Effector CD4-positive, alpha-beta T cell (primary cell): ENCODE measurements at places on chromosomes 3 and 15.

DNA sequence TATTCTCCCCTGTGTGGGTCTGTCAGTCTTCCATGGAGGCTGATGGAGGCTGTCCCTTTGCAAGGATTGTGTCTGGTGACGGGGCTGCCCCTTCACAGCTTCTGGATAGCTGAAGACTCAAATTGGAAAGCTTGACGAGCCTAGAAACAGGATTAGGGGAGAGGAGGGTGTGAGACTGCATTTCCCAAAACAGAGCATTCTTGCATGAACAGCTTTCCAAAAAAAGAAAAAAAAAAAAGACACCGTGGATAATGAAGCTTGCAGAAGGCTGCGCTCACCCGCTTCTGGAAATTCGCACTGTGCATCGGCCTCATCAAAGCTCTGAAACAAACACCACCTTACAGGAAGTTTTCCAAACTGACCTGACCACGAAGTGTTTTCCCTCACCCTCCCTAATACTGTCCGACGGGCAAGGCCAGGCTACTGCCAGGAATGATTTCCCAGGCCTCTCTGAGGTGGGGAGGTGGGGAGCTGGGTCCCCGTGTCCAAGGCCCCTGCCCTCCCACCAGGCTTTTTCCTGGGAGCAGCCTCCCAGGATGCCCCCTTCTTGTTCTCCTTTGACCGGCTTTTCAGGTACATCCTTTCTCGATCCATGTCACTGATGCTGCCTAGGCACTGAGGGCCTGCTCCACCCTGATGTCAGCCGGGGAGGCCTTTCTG, 24.9 kb upstream of the MUC4 start:
- DNase-seq: no peak

DNA sequence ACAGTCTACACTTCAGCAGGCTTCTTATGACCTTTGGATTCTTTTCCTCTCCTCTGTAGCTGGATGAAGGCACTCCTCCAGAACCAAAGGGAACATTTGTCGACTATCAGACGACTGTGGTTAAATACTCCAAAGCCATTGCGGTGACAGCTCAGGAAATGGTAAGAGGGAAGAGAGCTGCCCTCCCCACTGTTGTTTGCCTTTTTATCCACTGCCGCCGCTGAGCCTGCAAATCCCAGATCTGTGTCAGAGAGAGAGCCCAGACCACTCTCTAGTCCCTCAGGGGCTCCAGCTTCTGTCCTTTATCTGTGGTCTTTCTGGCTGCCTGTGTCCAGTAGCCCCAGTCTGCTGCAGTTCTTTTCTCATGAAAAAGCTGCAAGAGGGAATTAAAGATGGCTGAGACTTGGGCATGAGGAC, 261.5 kb upstream of the TPM1 start:
- no peak for DNase-seq

GRCh38 chr3:97942801-97943546, 29.3 kb downstream of the RIOX2 start:
- DNase-seq: no peak

DNA sequence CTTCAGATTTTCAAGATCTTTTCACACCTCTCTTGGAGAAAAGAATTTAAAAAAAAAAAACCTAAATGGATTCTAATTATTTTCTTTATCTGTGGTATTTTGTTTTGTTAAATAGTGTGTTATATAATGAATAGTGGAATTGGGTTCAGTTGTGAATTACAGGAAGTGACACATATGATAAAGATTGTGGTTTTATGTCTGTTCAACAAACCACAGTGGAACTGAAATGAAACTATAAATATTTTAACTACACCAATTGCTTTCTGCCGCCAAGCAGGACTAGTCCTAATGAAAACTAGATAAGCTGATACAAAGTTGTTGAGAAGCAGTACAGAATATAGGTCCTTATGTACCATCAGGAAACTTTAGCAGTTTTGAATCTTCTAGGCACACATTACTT, 121.6 kb downstream of the UBE2E2 start:
- DNase-seq: no peak

- no peak for DNase-seq
Measured at GRCh38 chr3:248864-249520, 52.4 kb downstream of the CHL1 start.

DNA sequence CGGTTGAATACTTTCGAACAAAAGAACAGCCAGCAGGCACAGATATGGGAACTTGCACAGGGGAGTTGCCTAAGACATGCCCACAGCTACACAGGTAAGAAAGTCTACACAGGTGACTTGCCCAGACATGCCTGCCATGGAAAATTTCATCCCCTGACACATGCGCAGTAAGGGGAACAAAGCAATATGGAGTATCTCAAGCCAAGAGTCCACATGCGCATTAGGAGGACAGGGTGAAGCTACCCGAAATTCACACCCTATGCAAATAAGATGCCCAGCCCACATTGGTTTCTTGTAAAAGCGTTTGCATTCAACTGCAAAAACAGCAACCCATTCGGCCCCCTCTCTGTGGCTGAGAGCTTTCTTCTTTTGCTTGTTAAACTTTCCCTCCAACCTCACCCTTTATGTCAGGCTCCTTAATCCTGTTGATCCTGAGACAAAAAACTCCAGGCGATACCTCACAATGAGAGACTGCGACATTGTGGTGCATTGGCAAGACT, 49.3 kb upstream of the TRPM1 start:
- no peak for DNase-seq

DNA sequence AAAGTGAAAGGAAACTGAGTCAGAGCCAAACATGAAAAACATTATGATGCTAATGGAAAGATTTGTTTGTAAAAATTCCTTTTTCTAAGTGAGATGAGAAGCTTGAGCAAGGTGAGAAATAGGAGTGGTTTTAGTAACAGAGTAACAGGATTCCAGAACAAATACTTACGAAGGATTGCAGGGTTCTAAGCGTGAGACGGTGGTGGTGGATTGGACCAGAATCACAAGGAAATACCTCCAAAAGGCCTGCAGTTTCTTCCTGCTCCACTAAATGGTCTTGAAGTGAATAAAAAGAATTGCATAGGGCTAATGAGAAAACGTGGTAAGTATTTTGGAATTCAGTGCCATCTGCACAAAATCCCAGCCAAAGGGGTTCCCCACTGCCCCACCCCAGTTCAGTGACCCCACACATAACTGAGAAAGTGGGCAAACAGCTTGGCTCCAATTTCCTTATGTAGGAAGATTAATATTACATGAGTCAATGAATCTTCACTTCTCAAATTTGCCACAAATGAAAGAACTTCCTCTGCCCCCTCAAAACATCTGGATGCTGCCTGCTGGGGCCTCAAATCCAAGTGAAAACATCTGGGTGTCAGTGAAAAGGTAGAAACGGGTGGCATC, 283.8 kb upstream of the NR2F2 start:
- no peak for DNase-seq

- DNase-seq: no peak
Measured at GRCh38 chr3:139619484-139619883, 58.3 kb downstream of the NMNAT3 start.

DNA sequence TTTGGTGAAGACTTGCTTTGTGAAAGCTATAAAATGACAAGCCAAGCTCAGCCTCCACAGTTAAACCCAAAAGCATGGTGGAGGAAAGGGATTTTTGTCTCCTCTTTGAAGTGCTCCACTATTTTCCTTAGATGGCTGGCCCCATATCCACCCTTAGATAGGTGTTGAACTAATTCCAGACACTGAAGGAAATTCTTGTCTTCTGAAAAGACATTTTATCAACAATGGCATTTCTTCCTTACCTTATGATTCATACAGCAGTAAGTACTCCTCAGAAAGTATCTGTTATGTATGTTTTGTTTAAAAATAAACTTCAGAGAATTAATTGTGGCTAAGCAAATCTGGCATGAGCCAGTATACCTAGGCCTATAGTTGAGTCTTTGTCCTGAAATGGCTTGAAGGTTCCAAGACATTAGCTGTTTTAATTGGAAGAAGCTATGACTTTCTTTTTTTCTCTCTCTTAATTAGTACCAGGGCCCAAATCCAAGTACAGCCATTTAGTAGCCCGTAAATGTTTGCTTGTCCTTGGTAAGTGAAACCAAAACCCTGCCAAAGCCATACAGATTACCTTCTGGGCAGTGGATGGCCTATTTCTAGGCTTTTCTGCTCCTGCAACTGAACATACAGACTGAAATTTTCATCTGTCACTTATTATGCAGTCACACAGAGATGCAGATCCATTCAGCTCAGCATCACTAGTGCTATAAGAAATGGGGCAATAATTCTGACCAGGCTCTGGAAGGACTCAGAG, 5.1 kb upstream of the BFSP2 start:
- no peak for DNase-seq

DNA sequence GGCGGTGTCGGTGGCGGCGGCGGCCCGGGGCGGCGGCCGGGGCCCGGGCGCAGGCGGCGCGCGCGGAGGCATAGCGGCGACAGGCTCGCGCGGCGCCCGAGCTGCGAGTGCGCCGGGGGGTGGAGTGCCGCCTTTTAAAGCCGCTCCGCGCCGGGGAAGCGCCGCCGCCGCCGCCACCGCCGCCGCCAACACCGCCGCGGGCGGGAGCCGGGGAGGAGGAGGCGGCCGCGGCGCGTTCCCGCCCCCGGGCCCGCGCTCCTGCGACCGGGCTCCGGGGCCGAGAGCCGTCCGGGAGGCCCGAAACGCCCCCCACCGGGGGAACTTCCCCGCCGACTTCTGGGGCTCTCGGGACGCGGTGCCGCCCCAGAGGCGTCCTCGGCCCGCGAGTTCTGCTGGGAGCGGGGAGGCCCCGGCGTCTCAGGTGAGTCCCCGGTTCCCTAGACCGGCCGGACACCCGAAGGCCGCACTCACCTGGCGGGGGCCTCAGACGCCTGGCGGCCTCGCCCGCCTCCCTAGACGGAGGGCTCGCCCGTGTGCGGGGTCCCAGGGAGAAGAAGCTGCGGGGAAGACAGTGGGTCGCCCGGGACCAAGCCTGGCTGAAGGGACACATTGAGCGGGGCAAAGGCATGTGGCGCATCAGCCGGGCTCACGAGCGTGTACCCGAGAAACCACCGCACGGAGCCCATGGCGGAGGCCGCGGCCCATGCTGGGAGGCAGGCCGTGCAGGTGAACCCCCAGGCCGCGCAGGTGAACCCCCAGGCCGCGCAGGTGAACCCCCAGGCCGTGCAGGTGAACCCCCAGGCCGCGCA, at the start of gene PCSK6:
TSS of gene PCSK6 (minus strand) at position 109 of the 809 bp plus-strand sequence. CDS start at position 72, 37 bp downstream.
- DNase-seq: no peak

- DNase-seq: no peak
Measured at GRCh38 chr15:78366342-78366741, 26.2 kb downstream of the CRABP1 start.

- DNase-seq: no peak
Measured at GRCh38 chr15:96720251-96720650, 389.8 kb downstream of the NR2F2 start.

- no peak for DNase-seq
Measured at GRCh38 chr3:138492980-138493675, 58.7 kb downstream of the ESYT3 start.

DNA sequence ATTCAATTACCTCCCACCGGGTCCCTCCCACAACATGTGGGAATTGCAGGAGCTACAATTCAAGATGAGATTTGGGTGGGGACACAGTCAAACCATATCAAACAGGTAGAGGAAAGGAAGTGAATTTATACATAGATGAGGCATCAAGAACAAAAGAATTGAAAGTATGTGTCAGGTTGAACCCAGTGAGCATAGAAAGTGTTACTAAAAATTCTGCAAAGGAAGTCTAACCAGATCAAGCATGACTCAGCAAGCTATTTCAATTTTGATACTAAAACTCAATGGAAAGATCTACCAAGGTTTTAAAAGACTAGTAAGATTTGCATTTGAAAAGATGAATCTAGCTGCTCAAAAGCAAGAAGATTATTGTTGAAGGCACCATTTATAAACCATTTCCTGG, 323.0 kb downstream of the ROBO2 start:
- DNase-seq: no peak

DNA sequence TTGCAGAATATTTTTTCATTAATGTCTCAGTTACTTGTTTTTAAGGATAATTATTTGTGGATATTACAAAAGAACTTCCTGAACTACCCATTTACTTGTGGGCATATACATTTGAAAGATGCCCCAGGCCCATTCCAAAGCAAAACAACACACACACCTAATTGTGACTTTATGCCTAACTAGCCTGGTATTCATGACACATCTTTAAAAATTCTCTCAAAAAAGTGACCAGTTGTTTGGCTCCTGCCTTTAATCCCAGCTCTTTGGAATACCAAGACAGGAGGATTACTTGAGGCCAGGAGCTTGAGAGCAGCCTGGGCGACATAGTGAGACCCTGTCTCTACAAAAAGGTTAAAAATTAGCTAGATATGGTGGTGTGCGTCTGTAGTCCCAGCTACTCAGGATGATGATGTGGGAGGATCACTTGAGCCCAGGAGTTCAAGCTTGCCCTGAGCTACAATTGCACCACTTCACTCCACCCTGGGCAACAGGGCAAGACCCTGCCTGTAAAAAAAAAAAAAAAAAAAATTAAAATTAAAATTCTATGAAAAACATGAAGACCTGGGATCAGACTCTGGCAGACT, 51.7 kb upstream of the SLC4A7 start:
- no peak for DNase-seq

DNA sequence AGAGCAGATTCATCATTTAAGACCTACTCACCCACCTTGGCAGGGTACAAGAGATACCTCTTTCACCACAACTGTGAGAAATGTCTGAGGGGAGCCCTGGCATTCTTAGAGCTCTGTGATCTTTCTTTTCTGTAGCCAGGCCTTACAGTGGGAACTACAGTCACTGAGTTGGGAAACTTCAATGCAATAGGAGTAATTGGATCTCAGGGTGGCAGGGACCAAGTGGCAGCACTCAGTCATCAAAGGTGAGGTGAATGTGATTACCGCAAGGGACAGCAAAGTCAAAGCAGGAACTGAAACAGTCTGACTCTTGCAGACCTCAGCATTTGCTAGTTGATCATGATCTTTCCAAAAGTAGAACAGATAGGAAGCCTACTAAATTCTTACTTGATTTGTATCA, 7.2 kb upstream of the MCF2L2 start:
- DNase-seq: no peak

- DNase-seq: no peak
Measured at GRCh38 chr3:17404548-17404947, 337.9 kb downstream of the TBC1D5 start.

DNA sequence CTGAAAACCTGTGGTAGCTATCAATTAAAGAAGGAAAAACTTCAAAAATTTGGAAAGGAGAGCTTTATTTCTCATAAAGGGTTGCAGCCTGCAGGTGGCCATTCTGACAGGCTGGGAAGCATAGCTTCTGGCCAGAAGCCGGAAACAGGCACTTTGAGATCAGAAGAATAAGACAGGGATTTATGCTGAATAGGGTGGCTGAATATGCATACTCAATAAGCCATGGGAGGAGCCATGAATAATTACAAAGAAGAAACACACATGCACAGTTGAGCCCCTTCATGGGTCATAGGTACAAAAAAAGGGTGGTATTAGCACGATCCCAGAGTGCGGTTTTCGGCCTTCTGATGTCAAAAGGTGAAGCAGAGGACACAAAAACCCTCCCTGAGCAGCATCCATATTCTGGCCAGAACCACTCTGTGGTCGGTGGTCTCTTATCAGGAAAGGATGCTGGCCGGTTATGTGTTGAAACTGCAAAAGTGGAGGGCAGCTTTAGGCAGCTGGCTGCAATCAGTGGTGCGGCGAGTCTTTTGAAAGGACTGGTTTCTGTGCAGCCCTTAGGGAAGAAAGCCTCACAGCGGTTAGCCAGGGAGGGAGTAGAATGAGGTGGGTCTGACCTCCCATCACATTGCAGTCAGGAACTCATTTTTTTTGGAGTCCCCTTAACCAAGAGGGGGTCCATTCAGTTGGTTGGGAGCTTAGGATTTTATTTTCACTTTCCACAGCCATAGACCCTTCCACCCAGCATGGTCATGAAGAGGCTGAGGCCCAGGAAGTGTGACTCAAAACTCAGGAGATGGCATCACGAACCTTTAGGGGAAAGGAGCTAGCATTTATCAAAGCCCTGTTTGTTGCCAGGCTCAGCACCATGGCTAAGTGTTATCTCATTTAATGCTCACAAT, 34.7 kb upstream of the CCDC174 start:
- DNase-seq: no peak
